Activated B cell treated with CpG ODN at 0.5 μM for 24 hours (primary cell): ENCODE measurements at places on chromosomes 7 and 10.

GRCh38 chr7:150851492-150852370, 586 bp upstream of the AOC1 start:
- DNase-seq = no peak

DNA sequence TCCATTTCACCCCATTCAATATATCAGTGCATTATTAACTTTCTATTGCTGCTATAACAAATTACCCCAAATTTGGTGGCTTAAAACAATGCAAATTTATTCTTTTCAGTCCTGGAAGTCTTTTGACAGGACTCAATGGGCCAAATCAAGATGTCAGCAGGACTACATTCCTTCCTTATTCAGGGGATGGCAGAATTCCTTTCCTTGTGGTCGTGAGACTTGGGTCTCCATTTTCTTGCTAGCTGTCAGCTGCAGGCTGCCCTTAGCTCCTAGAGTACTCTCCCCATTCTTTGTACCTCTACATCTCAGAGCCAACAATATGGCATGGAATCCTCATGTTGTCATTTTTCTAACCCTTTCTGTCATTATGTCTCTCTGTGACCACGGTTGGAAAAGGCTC, 310.6 kb downstream of the HDAC9 start:
- DNase-seq = no peak

DNA sequence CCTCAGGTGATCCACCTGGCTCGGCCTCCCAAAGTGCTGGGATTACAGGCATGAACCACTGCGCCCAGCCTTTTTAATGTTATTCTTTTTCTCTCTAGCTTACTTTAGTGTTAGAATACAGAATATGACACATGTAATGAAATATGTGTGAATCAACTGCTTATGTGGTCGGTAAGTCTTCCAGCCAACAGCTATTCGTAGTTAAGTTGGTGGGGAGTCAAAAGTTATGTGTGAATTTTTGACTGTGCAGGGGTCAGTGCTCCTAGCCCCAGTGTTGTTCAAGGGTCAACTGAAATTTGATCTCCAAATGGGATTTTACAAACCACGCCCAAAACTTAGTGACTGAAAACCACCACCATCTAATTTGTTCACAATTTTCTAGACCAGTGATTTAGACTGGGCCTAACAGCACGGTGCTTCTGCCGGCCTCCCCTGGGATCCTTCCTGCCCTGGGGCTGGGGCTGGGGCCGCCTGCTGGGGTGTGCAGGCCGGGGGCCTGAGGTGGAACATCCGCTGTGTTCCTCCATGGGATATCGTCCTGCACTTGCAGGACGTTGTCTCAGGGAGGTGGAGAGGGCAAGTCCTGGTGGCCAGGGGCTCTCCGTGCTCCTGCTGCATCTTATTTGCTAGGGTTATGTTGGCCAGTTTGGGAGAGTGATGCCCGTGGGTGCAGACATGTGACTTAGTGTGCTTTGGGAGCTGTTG, 24.5 kb upstream of the GRB10 start:
- no peak for DNase-seq

- no peak for DNase-seq
These were observed at the start of gene CALD1 for GRCh38 chr7:134778941-134779740. Gene CALD1, plus strand, starts transcription at chr7:134779634. Its CDS starts 88,100 bp downstream, at chr7:134867734.

GRCh38 chr7:22110227-22110839, 164.6 kb upstream of the CDCA7L start:
- no peak for DNase-seq

DNA sequence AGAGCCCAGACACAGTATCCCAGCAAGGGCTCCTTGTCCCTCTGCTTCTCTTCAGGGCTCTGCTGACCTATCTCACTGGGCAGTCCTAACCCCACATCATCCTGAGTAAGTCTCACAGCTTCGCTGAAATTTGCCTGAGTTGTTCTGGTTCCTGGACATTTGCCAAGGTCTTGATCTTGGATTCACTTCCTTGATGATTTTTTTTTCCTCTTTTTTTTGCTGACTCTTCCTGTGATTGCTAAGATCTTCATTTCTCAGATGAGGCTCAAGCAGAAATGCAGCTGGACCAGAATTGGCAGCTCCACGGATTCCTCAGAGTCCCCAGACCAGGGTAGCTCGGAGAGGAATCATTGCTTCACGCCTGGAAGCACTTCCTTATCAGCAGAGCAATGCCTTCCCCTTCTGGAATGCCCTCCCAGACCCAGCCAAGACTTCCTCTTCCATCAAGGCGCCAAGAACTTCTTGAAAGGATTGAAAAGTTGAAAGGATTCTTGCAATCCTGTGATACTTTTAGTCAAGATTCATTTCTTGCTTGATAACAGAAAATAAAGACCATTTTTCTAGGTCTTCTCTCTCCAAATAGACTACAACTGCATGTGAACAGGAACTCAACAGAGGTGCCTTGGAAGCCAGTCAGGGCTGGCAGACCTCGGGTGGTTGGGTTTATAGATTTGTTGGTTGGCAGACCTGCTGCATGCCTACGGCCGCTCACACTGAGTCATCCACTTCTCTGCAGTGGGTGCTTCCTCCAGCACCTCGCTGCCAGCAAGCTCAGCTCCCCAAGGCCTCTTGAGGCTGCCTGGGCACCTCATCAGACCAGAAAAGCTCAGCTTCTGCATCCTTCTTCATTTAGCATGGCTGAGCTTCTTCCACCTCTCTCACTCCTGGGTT, 8.8 kb upstream of the AFAP1L2 start:
- DNase-seq = no peak
